Left hindlimb (tissue), 1 donor: ENCODE measurements at places on chromosomes 12 and 14.
A peak's percentile ranks its signal among the peaks of the same experiment; 100 is the strongest.

GRCh38 chr12:50597200-50598195 lies 92.7 kb downstream of the DIP2B start:
- DNase-seq = no peak

GRCh38 chr12:49803693-49804450 lies 24.3 kb downstream of the NCKAP5L start:
- DNase-seq = no peak

- no peak for DNase-seq
These were observed 17.4 kb downstream of the CFAP54 start for GRCh38 chr12:96506776-96507175.

- no peak for DNase-seq
These were observed 29.1 kb downstream of the C14orf132 start for GRCh38 chr14:96067985-96068930.

GRCh38 chr14:66380143-66380542 lies 106.0 kb upstream of the CCDC196 start:
- peak; percentile 46 for DNase-seq

DNA sequence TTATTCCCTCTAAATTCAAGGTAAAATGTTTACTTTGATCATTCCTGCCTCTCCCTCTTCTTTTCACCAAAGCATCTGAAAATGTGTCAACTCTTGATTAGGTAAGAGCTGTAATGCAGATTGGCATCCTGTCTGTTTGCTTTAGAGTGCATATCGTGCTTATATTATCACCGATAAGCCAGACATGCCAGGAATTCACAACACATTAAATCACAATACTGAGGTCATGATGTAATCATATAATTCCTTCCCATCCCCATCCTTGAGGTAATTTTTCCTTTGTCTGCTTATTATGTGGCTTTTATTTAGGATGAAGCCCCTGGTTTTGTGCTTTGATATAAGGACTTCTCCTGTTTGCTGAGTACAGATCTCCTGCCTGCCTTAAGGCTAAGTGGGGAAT lies 10.2 kb downstream of the DDX47 start:
- DNase-seq = no peak

DNA sequence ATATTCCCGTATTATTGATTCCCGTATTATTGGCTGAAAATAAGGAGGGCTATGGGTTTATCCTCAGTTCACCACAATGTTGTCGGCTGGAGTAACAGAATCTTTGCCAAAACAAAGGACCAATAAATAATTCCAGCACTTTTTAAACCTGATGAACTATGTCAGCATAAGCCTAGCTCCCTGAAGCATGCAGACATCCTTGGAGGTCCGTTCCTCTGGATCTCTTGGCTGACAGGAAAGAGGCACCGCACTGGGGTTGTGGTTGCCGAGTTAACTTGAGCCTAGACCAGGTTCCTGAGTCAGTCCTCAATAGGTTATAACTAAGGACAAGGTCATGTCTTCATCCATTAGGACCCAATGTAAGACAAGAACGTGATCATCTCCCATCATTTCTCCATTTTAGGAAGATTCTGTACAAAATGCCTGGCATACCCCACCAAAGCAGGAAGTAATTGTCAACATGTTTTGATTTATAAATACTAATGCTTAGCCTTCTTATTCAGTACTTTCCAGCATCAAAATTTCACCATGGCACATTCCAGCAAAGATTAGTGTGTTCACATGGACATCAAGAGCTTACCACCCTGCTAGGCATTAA lies 36.6 kb downstream of the NID2 start:
- peak; percentile 56 for DNase-seq

GRCh38 chr14:68624541-68625220 lies 168.2 kb downstream of the ZFP36L1 start:
- no peak for DNase-seq

DNA sequence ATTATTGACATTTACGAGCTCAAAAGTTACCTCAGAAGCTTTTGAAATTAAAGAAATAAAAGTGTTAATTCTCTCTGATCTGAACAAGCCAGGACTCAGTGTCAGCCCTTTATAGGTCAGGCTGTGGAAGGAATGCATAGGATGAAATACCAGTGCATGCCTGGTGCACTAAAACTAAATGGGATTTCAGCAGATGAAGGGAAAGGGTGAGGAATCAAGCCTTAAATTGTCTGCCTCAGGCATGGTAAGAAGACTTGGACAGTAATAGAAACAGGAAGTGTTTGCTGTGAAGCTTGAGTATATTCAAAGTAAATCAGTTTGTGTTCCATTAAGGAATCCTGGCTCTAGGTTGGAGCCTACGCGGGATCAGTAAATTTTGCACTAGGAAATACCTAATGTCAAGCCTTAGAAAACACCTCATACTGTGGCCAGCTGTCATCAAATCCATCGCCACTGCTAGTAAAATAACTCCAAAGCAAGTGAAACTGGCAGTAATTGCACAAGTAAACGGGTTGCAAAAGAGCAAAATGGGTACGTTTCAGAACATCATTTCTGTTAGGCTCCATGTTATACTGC lies 76.3 kb downstream of the PDE3A start:
- no peak for DNase-seq

GRCh38 chr12:71160585-71160984 lies 2.8 kb upstream of the TSPAN8 start:
- DNase-seq = no peak

- DNase-seq = no peak
These were observed 82.3 kb downstream of the DDX51 start for GRCh38 chr12:132061641-132062430.
